IPS-NIHi11 (cell line): ENCODE measurements at places on chromosomes 11 and 22.

DNA sequence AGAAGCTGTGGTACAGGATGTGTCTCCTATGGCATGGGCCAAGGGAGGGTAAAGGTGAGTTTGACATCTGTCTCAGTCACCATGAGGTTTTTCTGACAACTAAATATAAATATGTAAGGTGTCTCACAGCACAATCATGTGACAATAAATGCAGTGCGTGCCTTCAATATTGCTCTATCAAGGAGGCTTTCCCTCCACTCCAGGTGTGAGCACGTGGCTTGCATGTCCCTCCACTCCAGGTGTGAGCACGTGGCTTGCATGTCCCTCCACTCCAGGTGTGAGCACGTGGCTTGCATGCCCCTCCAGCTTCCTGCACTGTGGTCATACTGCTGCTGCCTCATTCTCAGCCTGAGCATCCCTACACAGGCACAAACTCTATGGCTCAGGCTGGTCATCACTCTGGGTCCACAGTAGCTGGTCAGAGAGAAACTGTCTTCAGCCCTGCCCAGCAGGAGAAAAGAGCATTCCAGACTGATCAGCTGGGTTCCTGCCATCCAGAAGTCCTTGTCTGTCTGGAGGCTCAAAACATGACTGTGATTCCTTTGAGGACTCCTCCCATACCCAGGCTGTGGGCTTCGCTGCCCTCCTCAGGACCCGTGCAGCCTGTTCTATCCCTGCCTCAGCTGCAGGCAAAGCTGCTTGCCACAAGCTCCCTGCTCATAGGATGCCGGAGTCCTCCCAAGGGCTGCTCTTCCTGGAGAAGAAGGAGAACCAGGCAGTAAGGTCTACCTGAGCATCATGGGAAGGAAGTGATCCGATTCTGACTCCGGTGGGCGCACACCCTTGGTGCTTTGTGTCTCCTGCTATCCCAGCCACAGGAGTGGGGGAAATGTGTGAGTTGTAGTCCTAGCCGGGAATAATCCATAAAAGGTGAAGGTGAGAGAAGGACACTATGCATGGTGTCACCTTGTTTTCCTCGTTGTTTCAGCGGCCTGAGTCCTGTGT is 33.4 kb upstream of the VPREB1 start:
- DNase-seq = no peak

GRCh38 chr11:44941259-44942021 is 9.2 kb downstream of the TP53I11 start:
- no peak for DNase-seq

GRCh38 chr22:49959782-49960158 is 802 bp upstream of the PIM3 start:
- DNase-seq = peak; percentile 73

GRCh38 chr11:108890482-108891105 is 225.7 kb downstream of the DDX10 start:
- no peak for DNase-seq

GRCh38 chr11:71365626-71366025 is 82.6 kb downstream of the DHCR7 start:
- no peak for DNase-seq

- no peak for DNase-seq
Observed at GRCh38 chr11:2940921-2941821, 12.0 kb upstream of the PHLDA2 start.

DNA sequence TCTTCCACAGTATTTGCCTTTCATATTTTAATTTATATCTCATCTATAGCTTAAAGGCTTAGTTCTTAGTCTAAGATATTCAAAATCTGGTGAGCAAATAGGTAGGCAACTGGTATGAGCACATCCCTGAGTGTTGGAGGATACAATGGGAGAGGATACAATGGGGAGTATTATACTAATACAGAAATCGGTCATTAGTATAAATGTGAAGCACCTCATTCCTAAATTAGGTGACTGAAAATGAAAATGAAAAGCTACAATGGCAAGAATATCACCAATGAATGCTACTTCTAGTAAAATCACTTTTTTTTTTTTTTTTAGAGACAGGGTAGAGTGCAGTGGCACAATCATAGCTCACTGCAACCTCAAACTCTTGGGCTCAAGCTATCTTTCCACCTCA is 21.0 kb downstream of the ENTHD1 start:
- no peak for DNase-seq

GRCh38 chr22:36245805-36246356 is 6.6 kb upstream of the APOL2 start:
- no peak for DNase-seq

DNA sequence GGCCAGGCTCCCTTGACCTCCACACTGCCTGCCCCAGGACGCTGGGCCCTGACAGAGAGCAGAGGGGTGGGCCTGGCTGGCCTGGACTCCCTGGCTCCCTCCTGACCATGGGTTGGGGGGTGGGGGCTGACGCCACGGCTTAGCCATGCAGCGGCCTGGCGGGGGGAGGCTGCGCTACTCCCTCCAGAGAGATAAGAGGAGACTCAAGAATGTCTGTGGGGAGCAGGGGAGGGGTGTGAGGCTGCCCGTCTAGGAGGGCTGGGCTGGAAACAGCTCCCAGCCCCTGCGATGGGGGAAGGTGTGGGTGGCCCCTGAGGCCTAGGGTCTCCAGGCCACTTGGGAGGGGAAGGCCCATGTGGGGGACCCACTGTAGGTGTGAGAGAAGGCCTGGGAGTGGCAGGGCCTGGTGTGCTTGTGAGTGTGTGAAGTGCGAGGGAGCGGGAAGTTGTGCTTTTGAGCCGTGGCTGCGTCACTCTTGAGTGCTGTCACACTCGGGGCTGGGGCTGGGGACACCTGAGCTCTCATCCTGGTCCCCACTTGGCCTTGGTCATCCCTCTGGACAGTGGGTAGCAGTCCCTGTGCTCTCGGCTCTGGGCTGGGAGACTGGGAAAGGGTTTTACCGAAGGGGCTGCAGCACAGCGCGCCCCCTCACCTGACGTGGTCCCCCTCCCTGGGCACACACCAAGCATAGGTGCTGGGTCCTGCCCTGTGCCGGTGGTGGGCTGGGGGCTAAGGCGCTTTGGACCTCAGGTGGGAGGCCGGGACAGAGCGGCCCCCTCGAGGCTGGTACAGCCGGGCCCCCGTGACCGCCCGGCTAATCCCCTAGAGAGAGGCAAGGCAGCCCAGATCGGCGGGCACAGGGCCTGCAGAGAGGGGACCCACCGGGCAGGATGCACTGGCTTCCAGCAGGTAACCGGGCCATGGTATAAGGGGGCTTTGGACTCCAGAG is 2.4 kb downstream of the MYRF start:
- DNase-seq = no peak

DNA sequence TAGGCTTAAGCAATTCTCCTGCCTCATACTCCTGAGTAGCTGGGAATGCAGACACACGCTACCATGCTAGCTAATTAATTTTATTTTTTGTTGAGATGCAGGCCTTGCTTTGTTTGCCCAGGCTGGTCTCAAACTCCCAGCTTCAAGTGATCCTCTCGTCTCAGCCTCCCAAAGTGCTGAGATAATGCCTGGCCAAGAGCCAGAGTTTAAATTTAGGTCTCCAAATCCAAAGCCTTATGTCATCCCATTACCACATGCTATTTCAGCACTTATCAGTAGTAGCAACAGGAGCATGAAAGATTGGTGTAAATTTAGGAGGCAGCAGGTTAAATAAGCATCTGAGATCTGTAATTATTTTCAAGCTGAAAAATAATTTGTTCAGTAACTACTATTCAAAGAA is 326.1 kb upstream of the ANO5 start:
- DNase-seq = no peak

DNA sequence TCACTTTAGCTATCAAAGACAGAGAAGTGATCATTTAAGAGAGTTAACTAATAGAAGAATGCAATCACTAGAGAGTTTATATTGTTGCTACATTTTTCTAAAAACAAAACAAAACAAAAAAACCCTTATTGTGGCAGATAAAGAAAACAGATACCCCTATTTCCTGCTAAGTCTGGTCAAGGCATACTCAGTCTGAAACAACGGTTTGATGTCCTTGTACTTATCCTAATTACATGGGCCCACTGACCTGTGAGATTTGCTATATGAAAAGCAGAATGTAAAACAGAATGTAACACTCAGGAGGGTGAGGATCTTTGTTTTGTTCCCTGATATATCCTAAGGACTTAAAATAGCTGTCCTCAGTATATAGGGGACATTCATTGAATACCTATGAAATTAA is 24.6 kb downstream of the MAML2 start:
- no peak for DNase-seq

DNA sequence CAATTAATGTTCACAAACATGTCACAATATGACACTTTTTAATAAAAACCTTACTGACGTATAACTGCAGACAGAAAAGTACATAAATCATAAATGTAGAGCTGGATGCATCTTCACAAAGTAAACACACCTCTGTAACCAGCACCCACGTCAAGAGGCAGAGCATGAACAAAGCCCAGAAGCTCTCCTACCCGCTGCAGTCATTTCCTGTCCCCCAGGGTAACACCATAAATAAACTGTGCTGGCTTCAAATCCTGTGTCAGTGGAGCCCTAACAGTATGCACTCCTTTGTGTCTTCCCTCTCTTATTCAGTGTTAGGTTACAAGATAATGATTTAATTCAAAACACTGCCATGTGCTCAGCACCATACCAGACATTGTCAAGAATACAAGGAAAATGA is 5.7 kb downstream of the SYT13 start:
- DNase-seq = no peak

DNA sequence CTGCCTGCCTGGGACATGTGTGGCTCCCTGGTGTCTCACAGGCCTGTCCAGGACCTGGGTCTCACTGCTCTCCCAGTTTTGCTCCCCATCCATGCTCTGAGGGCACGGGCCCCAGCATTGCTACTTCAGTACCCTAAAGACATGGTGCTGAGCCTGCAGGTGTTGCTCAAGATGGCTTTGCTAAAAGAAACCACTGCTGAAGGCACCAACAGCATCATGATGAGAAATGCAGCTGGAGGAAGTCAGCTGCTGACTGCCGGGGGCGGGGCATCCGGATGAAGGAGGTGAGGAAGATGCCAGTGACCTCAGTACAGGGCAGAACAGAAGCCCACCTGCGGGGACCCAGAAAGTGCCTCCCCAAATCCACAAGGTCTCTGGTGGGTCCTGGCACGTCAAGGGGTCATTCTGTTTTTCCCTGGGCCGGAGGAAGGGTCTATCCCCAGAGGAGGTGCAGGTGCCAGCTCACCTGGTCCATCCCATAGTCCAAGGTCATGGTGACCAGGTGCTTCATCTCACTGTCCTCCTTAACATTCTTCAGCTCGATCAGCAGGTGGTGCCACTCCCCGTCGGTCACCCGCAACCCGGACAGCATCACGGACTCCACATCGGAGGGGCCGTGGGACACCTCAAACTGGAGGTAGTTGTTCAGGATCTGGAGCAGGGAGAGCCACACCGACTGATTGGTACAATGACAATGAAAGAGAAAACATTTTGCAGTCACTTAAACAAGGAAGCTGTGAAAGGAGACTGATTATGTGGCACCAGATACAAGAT is 63.9 kb downstream of the TRMU start:
- no peak for DNase-seq

DNA sequence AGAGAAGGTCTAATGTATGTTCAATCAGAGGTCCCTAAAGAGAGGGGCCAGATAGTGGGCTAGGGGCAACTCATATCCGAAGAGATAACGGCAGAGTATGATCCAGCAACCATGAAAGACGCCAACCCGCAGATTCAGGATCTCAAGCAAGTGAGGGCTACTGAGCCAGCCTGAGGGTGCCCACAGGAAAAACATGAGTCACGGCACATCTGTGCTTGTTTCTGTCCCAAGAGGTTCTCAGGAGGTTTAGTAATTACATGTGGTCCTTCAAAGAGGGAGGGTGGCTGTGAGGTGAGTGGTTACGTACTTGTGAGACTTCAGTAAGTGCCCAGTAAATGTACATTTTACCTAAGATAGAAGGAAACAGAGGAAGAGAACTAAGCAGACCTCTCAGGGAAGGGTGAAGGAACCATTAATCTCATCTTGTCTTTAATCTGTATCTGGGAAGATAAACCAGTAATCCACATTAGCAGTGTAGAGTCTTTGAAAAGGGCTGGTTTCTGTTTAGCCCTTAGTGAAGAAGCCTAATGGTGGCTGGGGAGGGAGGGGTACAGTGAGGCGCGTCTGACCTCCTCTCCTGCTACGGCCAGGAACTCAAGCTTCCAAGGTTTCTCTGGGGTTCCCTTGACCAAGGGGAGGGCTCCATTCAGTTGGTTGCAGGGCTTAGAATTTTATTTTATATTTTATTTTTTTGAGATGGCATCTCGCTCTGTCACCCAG is 10.2 kb downstream of the SIRT3 start:
- no peak for DNase-seq

DNA sequence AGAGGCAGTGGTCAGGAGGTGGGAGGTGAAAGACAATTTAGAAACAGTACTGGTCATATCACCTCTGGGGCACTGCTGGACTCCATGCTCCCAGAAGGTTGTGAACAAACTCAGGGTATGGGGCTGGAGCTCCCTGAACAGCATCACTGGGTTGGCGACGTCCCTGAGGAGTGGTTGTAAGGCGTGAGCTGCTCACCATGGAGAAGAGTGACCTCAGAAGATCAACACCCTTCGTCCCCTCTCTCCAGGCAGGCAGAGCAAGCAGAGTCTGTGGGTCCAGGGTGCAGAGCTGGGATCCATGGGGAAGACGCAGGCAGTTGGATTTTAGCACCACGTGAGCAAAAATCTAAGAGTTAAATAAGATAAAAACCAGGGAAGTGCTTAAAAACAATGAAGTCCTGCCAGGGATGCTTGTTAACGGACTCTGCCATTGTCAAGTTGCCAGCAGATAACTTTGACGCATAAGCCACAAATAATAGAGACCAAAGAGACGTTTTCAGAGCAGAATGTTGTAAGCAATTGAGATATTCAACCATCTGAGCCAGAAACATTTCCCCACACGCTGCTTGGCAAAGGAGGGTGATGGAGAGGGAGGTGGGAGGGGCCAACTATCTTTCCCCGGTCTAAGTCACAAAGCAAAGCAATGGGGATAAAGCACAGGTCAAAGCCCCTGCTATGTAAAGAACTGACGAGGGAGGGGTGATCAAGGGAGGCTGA is 13.6 kb downstream of the PNPLA5 start:
- DNase-seq = no peak

- DNase-seq = no peak
Observed at GRCh38 chr22:45518580-45518991, 15.9 kb downstream of the FBLN1 start.

DNA sequence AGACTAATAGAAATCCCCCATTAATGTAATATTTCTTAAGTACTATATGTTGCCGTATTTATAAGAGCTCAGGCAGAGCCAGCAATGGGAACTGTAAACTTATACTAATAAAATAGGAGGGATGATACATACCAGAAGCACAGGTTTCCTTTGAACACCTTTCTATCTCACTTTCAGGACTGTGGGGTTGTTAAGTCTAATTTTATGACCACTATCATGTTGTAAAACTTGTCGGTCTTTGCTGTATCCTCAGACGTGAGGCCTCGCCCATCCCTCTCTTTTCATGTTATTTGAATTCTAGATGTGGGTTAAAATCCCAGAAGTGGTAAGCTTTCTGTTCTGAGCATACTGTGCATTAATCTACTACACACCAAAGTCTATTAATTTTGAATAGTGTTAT is 1083.5 kb upstream of the TENM4 start:
- DNase-seq = no peak
